ENCODE measurements at places on chromosomes 5 and 9. TPM values are rescaled to one million over a fixed set of nuclear protein-coding genes. Genes with fewer than 3 reads are reported as not detected.

DNA sequence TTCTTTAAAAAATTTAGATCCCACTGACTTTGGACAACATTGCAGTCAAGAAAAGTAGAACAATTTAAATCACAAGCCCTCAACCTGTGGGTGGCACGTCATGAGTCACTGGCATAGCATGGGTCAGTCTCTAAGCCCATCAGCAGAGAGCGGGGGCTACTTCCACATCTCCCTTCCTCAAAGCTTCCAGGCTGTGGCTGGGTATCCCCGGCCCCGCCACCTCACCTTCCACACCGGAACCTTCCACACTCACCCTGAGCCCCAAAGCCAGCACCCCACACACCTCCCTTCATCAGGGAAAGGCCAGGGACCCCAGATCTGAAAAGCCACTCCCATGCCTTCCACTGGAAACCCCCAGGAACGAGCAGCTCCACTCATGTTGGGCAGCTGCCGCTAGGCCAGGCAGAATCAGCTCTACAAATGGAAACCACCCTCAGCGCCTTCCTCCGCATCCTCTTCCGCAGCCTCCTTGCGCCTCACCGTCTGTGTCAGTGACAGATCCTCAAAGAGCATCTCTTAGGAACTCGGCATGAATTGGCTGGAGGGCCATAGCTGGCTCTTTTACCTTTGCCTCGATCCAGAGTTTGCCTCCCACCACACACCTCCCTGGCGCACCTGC, 156.5 kb downstream of the ERCC6L2 start:
- DNase-seq, result no peak

DNA sequence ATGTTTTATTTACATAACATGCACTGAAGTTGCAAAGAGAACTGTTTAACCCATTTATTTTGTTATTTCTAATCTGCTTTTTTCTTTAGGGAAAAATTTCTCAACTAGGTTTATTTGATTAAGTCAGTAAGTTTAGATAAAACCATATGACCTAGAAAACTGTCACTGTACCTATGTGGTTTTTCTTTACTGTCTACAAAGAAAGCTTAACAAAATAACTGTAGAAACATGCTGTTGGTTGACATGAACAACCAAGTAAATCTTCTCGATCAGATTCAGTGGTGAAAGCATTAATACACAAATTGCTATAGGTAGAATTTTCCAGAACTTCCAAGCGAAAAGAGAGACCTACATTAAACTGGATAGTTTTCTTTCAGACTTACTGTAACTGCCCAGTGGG, 137.4 kb downstream of the PCSK5 start:
- DNase-seq, result no peak

GRCh38 chr5:147051193-147051592, 172.6 kb upstream of the PPP2R2B start:
- no peak for DNase-seq

- no peak for DNase-seq
Measured at GRCh38 chr9:93136011-93136440, 2.0 kb upstream of the NINJ1 start.

DNA sequence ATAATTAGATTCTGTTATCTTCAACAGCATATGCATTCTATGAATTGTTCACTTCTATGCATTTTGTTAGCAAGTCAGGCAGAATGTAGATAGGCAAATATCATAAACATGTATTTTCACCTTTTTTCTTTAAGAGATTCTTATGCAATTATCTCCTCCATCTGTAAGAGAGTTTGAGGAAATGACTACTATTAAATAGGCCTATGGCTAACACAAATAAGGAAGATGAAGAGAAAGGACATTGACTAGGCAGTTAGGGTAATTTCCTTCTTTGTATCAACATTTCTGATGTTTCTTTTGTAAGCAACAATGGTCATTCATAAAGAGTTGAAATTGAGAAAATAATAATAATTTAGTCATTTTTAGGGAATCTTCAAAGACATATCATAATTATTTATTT, 145.2 kb upstream of the CDH12 start:
- no peak for DNase-seq

DNA sequence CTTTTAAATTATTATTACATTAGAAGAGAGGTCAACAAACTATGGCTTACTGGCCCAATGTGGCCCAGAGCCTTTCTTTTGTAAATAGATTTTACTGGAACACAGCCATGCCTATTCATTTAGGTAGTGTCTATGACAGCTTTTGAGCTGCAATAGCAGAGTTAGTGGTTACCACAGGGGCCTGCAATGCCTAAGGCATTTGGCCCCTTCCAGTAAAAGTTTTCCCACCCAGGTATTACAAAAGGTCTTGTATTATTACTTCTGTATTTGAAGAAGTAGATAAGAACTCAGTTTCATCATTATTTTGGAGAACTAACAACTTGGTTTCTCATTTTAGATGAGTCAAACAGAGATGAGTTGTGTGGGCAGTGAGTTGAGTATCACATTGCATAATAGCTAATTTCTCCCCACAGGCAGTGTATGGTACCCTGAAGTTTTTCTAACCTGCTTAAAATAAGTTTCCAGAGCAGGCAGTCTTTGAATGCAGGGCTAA, 9.5 kb downstream of the MTRR start:
- no peak for DNase-seq

- peak; percentile 59 for DNase-seq
Measured at GRCh38 chr9:128733256-128733655, 9.3 kb upstream of the ZDHHC12 start.

DNA sequence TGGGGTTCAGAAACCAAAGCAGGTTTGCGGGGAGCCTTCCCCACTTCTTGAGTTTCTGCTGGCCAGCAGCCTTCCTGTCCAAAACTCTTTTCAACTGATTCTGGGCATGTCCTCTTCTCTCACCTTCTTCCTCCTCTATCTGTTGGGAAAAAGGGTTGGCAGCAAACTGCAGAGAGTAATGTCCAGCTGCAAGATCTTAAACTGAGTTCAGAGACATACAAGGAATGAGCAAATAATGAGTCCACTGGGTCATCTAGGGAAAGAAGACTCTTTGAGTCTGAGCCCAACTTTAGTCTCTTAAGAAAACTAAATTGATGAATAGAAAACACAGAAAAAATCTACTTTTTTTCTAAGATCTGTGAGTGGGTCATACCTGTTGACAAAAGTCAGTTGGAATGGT, 16.5 kb downstream of the ANKDD1B start:
- DNase-seq, result no peak

DNA sequence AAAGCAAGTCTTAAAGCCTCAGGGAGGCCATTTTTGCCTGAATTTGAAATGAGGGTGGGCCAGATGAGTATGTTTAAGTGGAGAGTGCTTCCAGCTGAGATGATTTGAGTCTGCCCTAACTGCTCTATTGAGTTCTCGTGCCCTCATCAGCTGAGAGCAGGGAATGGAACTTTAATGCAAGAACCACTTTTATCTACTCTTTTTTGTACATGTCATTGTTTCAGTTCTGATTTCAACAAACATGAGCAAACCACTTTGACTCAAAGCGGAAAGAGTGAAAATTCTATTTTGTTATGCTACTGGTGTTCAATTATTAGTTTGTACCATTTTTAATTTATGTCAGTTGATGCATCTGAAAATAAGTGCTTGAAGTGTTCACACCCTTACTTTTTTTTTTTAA, 35.8 kb downstream of the DCAF10 start:
- DNase-seq, result no peak

DNA sequence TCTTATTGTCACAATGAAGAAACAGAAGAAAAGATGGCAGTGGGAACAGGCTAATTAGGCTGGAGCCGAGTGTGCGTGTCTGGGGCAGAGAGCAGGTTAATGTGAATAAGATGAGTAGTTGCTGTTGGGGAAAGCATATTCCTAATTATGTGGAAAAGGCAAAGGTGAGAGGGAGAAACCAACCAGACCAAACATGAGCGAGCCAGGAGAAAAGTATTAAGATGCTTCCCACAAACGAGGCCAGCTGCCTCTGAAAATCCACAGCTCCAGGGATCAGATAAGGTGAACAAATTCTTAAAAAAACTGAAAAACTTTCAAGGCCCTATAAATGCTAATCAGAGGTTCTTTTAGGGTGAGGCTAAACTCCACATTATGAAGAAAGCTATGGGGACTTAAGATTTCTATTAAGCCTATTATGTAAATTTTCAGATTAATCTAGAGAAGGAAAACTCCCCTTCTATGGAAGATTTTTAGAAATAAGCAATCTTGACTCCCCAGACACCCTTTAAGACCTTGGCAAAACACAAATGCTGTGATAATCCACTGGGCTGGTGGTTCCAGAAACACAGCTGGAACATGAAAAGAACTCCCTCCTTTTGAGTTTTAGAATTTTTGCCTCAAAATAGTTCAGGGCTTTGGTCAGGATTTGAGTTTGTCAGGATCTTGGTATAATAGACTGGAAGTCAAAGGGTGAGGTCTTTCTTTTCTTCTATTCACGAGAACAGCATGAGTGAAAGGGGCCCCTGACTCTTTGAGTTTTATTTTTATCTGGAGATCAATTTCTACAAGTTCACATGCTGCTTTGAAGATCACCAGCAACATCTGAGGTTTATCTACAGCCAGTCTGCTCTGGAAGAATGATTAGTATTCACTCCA, 238.1 kb downstream of the SPOCK1 start:
- DNase-seq, result no peak

GRCh38 chr9:19937121-19937520, 148.3 kb upstream of the SLC24A2 start:
- DNase-seq, result no peak

GRCh38 chr5:141704782-141705297, 22.8 kb upstream of the ARAP3 start:
- no peak for DNase-seq

DNA sequence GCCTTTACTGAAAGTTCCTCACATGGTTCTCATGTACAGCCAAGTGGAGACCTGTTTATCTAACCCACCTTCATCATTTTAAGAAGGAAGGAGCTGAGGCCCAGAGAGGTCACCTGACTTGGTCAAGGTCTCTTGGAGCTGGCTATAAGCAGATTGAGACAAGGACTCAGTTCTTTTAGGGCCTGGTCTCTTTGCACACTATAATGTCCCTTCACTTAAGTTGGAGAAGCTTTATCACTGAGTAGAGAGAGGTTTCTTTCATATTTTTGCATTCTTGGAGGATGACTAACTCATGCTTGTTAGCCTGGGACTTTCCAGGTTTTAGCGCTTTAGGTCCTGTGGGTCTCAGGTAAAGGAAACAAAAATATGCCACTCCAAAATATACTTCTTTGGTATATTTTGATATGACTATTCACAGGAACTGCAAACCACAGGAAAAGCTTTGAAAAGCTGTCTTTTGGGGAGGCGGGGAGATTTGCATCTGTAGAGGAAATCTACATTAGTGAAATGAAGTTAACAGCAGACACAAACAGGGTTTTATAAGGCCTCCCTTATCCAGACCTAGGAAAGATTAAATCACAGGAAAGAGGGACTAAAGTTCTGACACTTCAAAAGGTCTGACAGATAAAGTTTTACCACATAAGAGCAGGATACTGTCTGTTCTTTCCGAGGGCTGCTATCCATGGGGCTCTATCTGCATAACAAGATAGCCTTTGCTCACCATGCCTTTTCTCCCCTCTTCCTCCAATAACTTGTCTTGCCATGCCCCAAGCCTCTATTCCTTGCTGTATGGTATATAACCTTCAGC, 95.8 kb upstream of the ANKRD55 start:
- peak; percentile 69 for DNase-seq

DNA sequence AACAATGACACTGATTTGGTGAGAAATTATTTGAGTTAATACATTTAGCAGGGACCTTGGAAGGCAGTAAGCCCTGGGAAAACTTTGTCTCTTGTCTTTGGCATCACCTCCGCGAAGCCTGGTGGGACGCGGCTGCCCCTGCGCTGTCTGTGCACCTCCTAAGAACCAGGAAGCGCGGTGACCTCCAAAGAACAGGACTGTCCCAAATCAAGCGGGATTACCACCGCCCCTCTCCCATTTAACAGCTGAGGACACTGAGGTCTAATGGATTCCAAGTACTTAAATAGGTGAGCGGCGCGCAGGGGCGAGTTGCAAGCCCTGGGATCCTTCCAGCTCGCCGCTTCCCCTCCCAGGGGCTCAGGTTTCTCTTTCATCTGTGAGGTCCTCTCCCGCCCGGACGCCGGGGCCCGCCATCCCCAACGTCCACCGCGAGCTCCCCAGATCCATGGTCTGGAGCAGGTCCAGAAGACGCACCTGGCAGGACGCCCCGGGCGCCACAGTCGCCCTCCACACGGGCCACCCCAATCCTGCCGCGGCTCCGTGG, 432 bp downstream of the STARD4 start:
- no peak for DNase-seq

DNA sequence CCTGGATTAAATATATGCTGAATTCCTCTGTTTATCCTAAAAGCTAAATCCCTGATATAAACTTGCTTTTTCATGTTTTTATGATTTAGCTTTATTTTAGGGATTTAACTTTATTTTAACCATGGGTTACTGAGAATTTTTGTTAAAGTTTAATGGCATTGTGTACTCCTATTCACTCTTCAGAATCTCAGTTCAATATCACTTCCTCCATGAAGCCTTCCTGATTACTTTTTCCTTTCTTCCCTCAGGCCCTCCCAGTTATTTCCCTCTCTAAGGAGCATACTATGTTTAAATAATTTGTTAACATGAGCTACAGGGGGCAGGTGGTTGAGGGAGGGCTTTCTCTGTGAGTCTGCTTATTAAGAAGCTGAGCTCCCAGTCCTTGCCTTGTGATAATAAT, 149.9 kb downstream of the MTX3 start:
- no peak for DNase-seq

DNA sequence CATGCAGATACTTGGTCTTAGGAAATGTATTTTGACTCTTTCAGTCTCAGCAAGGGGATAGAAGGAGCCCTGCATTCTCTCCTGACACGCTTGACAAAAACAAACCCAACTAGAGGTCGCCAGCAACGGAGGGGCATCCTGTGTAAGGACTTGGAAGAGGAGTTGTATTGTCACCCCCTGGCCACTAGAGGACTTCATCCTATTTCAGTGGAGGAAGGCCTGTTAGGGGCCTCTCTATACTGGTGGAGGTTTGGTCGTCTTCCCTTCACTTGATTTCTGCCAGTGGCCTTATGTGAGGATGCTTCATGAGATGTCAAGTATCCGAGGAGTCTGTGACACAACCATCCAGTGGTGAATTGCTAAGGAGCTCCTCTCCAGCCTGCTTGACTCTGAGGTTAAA, 122.8 kb upstream of the STC2 start:
- no peak for DNase-seq

DNA sequence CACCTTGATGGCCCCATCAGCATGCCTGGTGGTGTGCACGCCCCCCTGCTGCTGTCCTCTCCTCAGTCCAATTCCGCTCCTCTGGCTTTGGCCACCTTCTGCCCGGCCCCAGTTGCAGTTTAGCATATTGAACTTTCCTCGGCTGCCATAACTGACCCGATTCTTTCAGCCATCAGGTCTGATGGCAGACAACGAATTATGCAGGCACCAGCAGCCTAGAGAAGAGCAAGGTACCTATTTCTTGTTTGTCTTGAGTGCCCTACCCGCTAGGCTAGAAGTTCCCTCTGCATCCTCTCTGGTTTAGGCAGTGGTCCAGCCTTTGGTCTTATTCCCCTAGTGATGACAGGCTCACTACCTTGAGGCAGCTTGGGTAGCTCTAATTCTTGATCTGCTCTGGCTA, 43.0 kb upstream of the SLC25A51 start:
- no peak for DNase-seq

The PCDHA11 gene
- total RNA-seq, result not detected

The EGFL7 gene
- total RNA-seq, result 15.6 TPM

The IL4 gene
- total RNA-seq, result not detected

The ACOT12 gene
- not detected for total RNA-seq

The DMRT3 gene
- total RNA-seq, result 1.4 TPM

The HACD4 gene
- 2.0 TPM for total RNA-seq

The BHMT2 gene
- total RNA-seq, result 3.8 TPM

The GDA gene
- 1.2 TPM for total RNA-seq

The FGFR4 gene
- 54.6 TPM for total RNA-seq

The MCIDAS gene
- total RNA-seq, result 0.22 TPM

All from epithelial cell of proximal tubule (primary cell).